ENCODE measurements at places on chromosomes 16 and 17. TPM values are rescaled to one million over a fixed set of nuclear protein-coding genes. Genes with fewer than 3 reads are reported as not detected.

GRCh38 chr17:49364119-49364518 is 2.1 kb upstream of the ZNF652 start:
- no peak for ATAC-seq

- no peak for ATAC-seq
Measured at GRCh38 chr17:70644096-70644495, 474.8 kb downstream of the KCNJ2 start.

GRCh38 chr16:85027349-85027957 is at the start of gene KIAA0513:
Gene KIAA0513, plus strand, starts transcription at chr16:85027795. Its CDS starts 39,277 bp downstream, at chr16:85067072.
- peak; percentile 51 for ATAC-seq

GRCh38 chr17:28949185-28950016 is 1.9 kb downstream of the PHF12 start:
- ATAC-seq = peak; percentile 4

DNA sequence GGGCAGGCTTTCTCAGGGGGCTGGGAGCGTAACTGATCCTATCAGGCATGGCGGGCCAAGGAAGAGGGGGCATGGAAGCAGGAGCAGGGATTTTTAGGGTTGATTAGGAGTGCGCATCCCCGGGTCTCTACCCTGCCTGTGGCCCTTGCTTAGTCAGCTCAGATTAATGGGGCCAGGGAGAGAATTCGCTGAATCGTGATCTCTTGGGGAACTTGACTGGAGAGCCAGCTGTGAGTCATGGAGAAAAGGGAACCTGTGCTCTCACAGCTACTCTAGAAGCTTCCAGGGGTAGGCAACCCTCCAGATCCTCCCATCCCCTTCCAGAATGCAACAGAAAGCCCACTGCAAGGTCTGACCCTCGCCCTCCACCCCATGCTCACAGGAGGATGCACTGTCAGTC is 3.6 kb downstream of the FOXN1 start:
- ATAC-seq = no peak

- ATAC-seq = no peak
Measured at GRCh38 chr17:55495239-55495638, 16.0 kb downstream of the SMIM36 start.

DNA sequence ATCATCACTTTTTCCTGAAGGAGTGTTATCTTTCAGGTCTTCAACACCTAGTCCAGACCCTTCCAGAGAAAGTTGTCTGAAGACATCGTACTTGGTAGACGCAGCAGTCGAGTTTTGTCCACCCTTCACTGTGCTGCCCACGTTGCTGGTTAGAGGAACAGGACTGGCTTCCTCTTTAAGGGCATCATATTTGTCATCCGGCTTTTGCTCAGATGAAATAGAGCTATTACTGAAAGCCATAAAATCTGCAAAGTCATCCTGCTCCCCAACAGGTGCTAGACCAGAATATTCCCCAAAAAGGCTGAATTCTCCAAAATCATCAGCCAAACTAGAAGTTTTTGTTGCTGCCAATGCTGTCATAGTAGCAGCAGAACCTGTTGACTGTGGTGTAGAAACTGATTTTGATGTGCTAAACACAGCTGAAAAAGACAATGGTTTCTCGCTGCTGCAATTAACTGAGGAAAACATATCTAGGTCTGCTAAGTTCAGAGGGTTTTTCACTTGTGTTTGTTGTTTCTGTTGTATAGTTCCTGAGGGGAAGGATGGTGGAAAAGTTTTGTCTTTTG is 55.7 kb downstream of the SYNRG start:
- no peak for ATAC-seq

- ATAC-seq = no peak
Measured at GRCh38 chr17:41891135-41892020, 26.2 kb upstream of the KLHL11 start.

DNA sequence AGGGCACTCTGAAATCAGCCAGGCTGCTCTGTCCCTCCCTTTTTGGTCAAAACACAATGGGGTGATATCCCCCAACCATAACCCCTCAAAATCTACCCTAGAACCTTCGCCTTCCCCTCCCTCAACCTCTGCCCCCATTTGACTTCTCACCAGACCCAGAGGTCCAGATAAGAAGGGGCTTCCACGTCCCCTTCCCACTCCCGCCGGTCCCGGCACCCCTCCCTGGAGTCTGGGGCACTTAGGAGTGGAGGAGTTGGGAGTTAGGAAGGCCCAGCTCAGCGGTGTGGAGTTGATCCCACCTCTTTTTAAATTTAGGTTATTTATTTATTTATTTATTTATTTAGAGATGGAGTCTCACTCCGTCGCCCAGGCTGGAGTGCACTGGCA is 619 bp upstream of the TMEM92 start:
- ATAC-seq = no peak

GRCh38 chr17:80364091-80364691 is 50.8 kb upstream of the ENDOV start:
- ATAC-seq = peak; percentile 12

GRCh38 chr17:71409712-71410111 is 711.1 kb upstream of the SOX9 start:
- ATAC-seq = no peak

DNA sequence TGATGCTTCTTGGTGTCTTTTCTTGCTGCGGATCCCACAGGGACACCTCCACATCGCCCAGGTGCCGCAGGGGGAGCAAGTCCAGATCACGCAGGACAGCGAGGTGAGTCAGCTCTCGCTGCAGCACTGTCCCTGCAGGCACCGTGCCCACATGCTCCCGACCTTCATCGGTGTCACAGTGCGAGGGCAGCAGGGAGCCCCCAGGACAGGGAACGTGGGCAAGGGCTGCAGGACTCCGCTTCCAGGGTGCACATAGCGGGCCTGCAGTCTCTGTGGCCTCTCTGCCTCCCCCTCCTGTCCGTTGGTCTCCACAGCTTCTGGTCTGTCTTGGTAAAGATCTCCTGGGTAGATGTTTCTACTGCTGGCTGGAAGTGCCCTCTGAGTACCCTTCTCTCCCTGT is 84.1 kb downstream of the BANP start:
- no peak for ATAC-seq

- no peak for ATAC-seq
Measured at GRCh38 chr17:17569691-17570090, 21.8 kb downstream of the PEMT start.

DNA sequence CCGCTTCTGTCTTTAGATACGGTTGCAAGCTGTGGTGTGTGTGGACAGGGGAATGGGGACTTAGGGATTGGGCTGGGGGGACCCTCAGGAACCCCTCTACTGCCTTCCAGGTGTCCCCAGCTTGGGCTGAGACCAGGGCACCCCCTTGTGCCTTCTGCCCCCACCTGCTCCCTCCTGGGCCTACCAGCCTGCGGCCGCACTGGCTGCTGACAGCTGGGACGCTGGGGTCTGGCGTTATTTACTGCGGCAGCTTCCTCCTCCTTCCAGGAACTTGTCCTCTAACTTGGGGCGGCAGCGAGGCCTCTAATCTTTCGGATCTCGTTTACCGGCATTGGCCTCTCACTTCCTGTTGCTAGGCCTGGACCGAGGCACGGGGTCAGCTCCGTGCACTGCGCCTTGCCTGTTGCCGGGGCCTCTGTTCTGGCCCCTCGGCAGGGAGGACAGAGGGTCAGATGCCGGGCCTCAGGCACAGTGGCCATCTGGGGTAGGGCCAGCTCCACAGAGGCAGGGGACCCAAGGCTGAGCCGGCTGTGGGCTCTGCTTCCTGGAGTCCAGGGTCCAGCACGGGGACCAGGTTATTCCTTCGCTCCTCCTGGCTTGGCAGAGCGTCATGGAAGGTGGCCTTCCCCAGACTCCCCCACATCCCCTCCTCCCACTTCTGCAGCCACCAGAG is 31.8 kb downstream of the TMEM235 start:
- ATAC-seq = peak; percentile 30

- ATAC-seq = peak; percentile 5
Measured at GRCh38 chr16:84607694-84608093, 10.2 kb downstream of the COTL1 start.

DNA sequence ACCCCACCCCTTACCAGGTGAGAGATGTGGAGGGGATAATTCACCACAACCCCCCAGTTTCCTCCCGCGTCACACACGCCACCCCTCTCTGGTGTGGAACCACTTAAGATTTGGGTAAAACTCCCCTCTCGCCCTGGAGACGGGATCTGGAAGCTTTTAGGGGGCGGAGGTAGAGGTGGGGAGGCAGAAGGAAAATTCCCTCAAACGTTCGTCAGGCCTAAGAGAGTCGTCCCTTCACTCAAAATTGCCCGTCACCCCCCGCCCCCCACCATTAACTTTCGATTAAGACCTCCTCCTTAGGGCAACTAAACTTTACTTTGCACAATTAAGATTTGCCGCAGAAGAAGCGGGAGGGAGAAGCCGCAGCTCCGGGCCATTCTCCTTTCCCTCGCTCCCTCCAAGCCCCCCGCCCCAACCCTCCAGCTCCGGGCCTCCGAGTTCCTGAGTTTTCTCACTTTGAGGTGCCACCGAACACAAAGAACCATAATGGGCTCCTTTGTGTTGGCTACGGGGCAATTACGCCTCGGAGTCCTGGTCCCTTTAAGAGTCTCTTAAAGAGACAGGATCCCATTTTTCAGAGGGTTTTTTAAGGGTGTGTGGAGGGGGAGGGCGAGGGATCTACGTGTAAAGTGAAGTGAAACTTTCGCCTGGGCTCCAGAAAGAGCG is 985 bp upstream of the FZD2 start:
- ATAC-seq = peak; percentile 38

GRCh38 chr16:87953308-87954215 is 2.3 kb downstream of the BANP start:
- no peak for ATAC-seq

DNA sequence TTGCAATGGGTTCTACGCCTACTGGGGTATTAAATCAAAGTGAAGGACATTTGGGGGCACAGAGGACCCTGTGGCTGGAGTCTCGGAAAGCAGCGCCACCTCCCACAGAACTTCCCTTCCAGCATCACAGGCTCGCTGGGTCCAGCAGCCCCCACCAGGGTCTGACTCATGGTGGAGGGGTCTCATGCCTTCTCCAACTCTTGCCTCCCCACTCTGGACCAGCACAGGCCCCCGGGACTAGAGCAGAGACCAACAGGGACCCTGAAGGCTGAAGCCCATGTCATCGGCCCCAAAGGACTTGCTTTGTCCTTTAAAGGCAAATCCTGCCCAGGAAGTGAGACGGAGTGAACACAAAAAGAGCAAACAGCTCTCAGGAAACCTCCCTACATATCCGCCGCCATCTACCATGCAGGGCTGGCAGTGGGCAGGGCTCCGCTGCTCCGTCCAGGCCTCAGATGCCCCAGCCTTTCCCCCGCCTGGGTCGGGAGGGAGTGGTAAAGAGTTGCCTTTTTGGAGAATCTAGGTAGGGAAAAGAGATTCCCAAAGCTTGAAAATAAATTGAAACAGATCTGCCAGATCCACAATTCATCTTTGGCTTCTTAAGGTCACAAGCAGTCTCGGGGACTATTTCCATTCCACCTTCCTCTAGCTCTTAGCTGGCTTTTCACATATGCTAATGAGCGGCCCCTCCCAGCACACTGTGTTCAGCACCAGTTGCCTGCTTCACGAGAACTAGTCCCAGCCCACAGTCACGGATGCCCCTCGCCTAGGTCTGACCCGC is 2.1 kb upstream of the GPRC5C start:
- ATAC-seq = peak; percentile 13

DNA sequence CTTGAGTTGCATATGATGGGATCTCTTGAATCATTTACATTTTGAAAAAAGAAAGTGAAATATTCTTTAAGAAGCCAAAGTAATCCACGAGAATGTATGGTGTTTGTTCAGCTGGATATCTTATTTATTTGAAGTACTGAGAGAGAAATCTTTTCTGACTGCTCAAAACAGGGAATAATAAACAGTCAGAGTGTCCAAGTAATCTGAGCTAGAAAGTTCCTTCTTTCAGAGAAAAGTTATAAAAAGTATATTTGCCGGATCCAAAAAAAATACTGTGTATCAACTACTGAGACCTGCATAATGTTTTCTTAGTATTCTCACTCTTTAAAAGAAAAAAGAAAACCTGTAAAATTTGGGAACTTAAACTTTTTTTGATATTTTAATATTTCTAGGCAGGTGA is 350.8 kb downstream of the WWOX start:
- no peak for ATAC-seq

- no peak for ATAC-seq
Measured at GRCh38 chr17:81939881-81940385, 2.8 kb upstream of the PYCR1 start.

DNA sequence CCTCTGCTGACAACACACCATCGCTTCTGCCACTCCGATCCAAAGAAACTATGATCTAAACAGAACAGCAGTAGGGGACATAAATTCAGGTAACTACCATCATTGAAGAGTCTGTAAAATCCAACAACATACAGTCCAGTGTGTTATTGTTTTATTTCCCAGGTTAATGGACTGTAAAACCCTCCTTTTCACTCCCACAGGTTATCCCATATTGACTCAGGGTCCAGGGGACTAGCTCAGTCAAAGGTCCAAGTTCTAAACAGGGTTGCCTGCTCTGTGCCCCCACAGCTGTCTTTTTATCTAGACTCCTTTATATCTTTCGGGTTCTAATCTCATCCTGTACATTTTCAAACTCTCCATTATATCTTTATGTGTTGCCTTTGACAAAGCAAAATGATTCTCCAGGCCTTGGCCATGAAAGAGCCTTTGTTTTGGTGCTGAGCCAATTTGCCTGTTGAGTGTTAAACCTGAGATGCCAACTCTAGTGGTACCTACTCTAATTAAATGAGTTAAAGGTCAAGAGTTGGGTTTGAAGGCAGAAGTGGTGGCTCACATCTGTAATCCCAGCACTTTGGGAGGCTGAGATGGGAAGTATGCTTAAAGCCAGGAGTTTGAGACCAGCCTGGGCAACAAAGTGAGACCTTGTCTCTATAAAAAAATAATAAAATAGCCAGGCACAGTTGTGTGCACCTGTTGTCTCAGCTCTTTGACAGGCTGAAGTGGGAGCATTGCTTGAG is 80.5 kb downstream of the SNX11 start:
- ATAC-seq = no peak

GRCh38 chr16:78290395-78290794 is 190.9 kb downstream of the WWOX start:
- no peak for ATAC-seq

DNA sequence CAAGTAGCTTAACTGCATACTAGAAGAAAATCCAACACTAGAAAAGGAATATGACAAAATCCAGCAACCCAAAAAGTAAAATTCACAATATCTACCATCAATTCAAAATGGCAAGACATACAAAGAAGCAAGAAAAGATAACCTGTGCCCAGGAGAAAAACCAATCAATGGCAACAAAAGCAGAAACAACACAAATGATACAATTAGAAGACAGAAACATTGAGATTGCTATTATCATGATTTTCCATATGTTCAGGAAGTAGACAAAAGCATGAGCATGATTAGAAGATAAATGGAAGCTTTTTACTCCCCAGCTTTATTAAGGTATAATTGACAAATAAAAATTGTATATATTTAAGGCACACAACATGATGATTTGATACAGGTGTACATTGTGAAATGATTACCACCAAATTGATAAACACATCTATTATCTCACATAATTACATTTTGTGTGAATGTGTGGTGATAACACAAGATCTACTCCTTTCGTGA is 117.3 kb downstream of the CA10 start:
- ATAC-seq = no peak

The ZNF287 gene
- 6.3 TPM for total RNA-seq

The INO80E gene
- total RNA-seq = 77.9 TPM

The KRTAP3-1 gene
- not detected for total RNA-seq

The UMOD gene
- total RNA-seq = not detected

The SLC47A2 gene
- total RNA-seq = not detected

The PRR11 gene
- 76.9 TPM for total RNA-seq

The DNAI2 gene
- total RNA-seq = 1.6 TPM

The TMEM238L gene
- total RNA-seq = not detected

Measured in activated T-helper 17 cell treated with anti-CD3 and anti-CD28 coated beads, Interleukin-2, amount 50 U/mL, for 72 hours (primary cell).